Activated T-helper 1 cell treated with anti-CD3 and anti-CD28 coated beads, Interleukin-12 subunit alpha, Interleukin-12 subunit beta, Interleukin-2, Interleukin-4 antibody, amounts not matched to agents 30 ng/mL and 10 ng/mL and 1 ng/mL, durations not matched to agents 14 hours and 24 hours and 36 hours (primary cell): ENCODE measurements at places on chromosomes 1 and 21.
A peak's percentile ranks its signal among the peaks of the same experiment; 100 is the strongest.

DNA sequence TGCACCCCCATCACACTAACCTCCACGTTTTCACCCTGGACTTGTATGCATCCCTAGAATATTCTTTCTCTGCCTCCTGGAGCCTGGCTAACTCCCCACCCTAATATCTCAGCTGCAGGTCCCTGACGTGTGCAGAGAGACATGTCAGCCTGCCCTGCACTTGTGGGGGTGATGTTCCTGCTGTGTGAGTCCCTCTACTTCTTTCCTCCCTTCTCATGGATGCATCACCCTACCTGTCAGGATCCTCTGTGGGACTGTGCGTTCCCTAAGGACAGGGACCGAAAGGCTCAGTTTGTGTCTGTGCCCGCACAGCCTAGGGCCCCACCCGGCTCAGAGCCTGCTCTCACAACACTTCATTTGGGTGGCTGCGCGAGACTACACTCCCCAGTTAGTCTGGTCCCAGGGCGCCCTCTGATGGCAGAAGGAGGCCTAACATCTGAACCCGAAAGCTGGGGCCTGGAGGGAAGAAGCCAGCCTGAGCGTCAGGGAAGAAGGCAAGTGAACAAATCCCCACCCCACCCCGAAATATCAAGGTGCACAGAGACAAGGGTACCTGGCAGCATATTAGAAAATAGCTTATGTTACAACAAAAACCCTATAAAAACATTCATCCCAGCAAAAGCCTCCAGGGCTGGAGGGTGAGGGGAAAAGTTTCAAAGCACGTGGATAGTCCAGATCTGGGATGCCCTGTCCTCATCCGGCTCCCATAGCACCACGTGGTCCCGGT lies 3.7 kb downstream of the CD52 start:
- peak; percentile 88 for DNase-seq

GRCh38 chr1:234114648-234115307 lies 210.3 kb downstream of the SLC35F3 start:
- no peak for DNase-seq

DNA sequence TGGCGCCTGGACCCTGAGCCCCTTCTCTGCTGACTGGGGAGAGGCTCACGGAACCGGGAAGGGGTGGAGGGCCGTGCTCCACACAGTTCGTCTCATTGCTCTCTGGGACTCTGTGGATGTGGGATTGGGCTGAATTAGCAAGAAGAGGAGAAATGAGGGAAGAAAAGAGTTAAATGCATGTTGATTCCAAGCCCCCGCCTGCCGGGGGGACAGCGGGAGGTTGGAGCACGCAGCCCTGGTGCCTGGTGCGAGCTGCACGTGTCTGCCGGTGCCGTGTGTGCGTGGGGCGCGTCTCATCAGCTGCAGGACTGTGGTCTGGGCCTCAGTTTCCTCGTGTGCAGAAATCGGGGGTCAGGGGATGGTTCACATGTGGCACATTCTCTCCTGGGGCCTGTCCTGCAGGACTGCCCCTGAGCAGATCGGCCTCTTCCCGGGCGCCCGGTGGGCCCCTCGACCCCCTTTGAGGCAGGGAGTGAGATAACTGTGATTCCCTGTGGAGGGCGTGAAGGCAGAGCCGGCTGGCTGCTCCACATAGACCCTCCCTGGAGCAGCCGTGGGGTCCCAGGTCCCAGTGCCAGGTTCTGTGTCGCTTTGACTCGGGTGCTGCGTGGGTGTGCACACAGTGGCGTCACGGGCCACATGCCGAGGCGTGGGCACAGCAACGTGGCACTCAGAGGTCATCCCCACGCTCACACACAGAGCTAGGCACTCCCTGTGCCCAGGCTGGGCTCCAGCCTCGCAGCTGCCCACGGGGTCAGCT lies 11.4 kb downstream of the SAMD11 start:
- no peak for DNase-seq

- no peak for DNase-seq
These were observed 9.3 kb downstream of the SLAMF8 start for GRCh38 chr1:159835862-159836525.

GRCh38 chr1:34113362-34113761 lies 51.7 kb downstream of the CSMD2 start:
- DNase-seq: no peak

- no peak for DNase-seq
These were observed 74.9 kb upstream of the ANGPTL1 start for GRCh38 chr1:178945763-178946266.

DNA sequence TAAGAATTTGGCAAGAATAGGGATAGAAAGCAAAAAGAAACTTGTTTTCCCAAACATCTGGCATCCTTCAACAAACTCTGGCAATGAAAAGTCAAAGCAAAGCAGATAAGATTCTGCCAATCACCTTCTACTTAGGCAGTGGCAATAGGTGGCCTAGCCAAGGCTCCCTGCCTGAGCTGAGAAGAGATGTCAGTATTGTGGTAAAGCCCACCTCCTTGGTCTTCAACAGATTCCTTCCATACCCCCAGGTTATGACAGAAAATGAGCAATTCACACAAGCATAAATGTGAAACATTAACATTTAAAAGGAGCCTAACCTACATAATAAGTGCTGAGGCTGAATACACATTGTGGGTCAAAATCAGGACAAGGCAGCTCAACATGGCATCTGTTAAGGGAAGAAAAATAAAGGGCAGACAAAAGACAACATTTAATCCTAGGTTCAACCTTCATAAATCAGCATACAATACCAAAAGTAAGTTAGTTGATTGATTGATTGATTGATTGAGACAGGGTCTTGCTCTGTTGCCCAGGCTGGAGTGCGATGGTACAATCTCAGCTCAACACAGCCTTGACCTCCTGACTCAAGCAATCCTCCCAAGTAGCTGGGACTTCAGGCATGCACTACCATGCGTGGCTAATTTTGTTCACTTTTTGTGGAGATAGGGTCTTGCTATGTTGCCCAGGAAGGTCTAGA lies 123.1 kb downstream of the AKT3 start:
- DNase-seq: no peak

DNA sequence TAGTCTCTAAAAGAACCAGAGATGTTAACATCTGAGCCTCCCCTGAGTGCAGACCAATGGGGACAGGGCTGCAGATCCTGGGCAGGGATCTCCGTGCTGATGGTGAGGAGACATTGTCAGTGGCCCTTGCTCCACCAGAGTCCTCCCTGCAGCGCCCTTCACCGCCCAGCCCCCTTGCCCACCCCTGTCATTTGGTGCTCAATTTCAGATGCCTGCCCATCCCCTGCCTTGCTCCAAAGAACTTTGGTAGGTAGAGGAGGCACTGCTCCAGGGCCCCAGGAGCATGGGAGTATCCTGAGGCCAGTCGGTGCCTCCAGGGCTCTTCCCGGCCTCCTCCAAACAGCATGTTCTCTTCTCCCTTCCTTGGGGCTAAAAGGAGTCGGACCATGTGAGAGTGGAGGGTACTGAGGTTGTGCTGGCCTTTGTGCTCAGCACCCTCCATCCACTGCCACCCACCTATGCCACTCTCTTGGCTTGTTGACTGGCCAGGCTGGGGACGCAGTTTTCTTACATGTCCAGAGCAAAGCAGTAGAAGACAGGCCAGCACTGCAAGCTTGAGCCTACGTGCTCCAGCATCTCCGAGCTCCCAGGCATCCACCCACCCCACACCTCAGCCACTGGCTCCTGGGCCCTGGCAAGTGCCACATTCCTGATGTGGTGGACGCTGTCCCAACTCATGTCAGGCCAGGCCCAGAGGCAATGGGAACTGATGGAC lies 160.1 kb downstream of the TRIM33 start:
- no peak for DNase-seq

- DNase-seq: no peak
These were observed 30.6 kb upstream of the EXO1 start for GRCh38 chr1:241817331-241817792.

DNA sequence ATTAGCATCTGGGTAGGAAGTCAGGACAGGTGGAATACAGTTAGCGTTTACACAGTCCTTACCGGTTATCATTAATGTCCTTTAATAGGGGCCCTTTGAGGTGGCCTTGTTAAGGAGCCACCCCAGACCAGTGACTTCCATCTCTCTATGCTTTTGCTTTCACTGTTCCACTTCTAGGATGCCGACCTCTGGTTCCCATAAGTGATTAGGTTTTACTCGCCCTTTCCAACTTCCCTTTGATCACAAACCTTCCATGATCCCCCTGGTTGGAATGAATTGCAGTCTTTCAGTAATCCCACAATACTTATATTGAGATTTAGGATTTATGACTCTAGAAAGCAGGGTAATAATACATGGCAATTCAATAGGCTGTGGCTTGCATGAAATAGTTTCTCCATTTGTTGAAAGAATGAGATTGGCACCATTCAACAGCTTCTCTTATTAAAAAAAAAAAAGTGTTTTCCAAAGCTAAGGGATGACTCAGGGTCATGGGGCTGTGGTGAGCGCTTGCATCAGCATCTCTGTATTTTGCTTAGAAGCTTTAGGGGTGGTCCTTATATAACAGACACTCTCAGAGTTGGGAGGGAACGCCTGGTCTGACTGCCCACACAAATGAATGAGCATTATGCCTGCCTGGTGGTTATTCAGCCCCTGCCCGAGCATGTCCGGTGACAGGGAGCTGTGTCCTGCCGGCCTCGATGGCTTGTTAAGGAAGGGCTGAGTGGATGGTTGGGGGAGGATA lies 110.5 kb downstream of the CNIH3 start:
- no peak for DNase-seq

DNA sequence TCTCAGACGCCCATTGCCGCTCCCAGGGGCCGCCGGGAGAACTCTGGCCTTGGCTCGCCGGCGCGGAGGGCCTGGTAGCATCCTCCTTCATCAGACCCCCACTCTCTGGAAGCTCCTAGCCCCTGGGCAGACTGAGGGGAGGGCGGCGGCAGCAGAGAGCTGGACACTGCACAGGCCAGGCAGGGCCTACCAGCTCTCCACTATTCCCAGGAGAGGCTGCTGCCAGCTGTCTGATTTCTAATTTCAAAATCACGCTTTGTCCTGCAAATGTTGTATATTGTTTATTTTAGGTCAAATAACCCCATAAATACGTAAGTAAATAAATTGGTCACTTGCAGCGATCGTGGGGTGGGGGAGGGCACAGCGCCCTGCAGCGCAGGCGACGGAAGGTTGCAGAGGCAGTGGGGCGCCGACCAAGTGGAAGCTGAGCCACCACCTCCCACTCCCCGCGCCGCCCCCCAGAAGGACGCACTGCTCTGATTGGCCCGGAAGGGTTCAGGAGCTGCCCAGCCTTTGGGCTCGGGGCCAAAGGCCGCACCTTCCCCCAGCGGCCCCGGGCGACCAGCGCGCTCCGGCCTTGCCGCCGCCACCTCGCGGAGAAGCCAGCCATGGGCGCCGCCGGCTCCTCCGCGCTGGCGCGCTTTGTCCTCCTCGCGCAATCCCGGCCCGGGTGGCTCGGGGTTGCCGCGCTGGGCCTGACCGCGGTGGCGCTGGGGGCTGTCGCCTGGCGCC lies at the start of gene MTARC1:
TSS of gene MTARC1 (plus strand) at position 577 of the 732 bp plus-strand sequence. CDS start at position 609, 32 bp downstream.
- no peak for DNase-seq

- no peak for DNase-seq
These were observed 42.9 kb downstream of the ABCG1 start for GRCh38 chr21:42261829-42262200.

GRCh38 chr21:39850333-39850732 lies 16.9 kb upstream of the PCP4 start:
- DNase-seq: no peak

GRCh38 chr1:1073743-1074587 lies at the start of gene RNF223:
Gene RNF223 (minus strand): TSS chr1:1074306. CDS start chr1:1072566, 1,740 bp downstream.
- DNase-seq: no peak

DNA sequence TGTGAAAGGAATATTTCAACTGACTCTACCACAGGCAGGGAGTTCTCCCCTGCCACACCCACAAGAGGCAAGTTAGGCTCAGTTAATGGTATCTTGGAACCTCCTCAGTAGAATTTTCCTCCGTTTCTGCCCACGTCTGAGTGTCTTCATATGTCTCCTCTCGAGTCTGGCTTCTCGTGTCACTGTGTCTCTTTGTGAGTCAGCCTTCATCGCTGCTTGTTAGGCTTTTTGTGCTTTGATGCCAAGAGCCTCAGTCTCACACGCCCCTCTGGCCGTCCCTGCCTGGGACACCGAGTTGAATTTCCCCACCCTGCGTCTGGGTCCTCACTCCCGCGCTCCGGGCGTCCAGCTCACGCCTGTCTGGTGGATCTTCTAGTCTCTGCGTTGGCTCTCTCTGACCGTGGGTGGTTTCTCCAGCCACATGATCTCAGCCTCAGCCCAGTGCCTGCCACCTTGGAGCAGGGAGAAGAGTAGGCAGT lies 125.7 kb upstream of the GADD45A start:
- DNase-seq: no peak
